ENCODE measurements at places on chromosomes 4 and X.
A peak's percentile ranks its signal among the peaks of the same experiment; 100 is the strongest.

DNA sequence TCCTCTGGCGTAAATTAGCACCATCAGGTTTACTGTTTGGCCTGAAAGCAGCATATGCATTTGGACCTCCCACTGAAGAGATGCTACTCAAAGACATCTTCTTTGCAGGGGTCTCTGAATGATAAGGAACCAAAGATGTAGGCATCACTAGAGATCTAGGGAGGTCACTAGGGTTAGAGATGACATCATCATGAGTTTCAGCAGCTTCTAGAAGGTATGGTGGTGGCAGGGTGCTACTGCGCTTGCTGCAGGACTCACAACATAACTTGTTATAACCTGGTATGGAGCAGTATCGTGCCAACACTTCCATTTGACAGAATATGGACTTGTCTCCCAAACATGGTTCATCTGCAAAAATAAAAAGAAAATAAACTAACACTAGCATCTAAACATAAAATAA lies 251.6 kb downstream of the NPFFR2 start:
- no peak for DNase-seq

- DNase-seq: no peak
Observed at GRCh38 chrX:129641469-129641868, 13.3 kb downstream of the APLN start.

GRCh38 chr4:32340591-32340990 lies 1620.4 kb downstream of the PCDH7 start:
- DNase-seq: no peak

DNA sequence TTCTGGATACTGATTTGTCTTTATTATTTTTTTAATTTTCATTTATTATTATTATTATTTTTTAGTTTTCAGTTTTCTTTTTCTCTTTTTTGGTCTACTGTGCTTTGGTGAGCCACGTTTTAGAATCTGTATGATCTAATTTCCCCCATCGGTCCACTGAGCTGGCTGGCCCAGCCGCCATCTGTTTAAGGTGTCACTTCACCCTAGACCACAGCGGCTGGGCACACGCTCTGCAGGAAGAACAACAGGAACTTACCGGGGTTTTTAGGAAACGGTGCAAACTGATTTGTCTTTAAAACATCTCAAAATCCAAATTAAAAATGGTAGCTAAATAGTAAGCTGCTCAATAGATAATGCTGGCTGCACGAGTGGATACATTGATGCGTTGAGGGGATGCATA lies 48.8 kb upstream of the AMOT start:
- DNase-seq: no peak

- no peak for DNase-seq
Observed at GRCh38 chrX:154040307-154040756, 20.6 kb upstream of the IRAK1 start.

- DNase-seq: no peak
Observed at GRCh38 chr4:19983072-19983471, 268.6 kb upstream of the SLIT2 start.

GRCh38 chr4:25769251-25769650 lies 93.5 kb downstream of the SEL1L3 start:
- no peak for DNase-seq

DNA sequence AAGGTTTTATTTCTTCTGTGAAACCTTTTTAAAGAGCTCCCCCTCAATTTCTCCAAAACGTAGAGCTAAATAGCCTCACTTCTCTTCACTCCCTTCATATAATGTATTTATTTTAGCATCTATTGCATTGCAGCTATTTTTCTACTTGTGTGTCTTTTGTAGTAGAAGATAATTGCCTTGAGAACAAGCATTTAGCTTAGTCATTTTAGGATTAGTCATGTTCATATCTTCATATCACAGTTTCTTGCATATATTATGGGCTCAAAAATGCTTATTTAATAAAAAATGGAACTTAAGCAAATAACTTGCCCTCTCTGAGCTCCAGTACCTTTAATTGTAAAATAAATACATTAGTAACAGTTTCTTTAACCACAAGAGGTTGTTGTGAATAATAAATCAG lies 72.1 kb upstream of the SPANXC start:
- DNase-seq: no peak

GRCh38 chr4:3201718-3202702 lies 46.9 kb upstream of the MSANTD1 start:
- DNase-seq: peak; percentile 61

GRCh38 chr4:30821275-30821674 lies 101.1 kb downstream of the PCDH7 start:
- no peak for DNase-seq

DNA sequence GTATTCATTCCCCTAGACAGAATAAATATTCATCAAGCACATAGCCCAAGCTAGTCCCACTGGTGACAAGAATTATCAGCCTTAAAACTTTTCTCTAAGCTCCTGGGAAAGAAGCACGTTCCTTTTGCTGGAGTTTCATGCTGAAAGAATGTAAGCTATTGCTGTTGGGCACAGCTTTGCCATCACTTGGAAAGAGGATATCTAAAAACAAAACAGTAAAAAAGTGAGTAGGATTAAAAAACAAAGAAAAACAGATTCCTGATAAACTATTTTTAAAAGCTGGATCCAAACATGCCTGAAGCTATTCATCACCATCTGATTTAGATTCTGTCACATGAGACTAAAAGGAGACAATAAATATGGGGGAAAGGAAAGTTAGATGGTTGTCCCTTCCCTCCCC lies 176.8 kb downstream of the SCFD2 start:
- no peak for DNase-seq

- no peak for DNase-seq
Observed at GRCh38 chr4:109877400-109877799, 29.5 kb downstream of the LRIT3 start.

GRCh38 chr4:150722908-150723362 lies 141.0 kb downstream of the MAB21L2 start:
- no peak for DNase-seq

- DNase-seq: no peak
Observed at GRCh38 chr4:74453037-74453635, 8.2 kb downstream of the AREG start.

DNA sequence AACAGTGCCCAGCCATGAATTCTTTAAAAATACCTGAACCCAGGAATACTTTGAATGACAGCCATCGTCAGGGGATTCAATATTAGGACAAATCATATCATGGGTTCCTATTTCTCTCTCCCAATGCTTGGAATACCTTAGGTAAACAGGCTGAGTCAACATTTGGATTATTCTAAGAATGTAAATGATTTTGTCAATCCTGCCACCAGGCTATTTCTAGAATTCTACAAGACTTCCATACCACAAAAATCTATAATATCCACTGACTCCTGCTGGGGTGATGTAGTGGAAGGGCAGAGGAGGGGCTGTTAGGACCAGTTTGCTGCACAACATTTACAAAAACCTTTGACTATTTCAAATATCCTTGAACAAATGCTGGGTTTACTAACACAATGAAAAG lies 65.2 kb downstream of the IGFBP7 start:
- DNase-seq: no peak

DNA sequence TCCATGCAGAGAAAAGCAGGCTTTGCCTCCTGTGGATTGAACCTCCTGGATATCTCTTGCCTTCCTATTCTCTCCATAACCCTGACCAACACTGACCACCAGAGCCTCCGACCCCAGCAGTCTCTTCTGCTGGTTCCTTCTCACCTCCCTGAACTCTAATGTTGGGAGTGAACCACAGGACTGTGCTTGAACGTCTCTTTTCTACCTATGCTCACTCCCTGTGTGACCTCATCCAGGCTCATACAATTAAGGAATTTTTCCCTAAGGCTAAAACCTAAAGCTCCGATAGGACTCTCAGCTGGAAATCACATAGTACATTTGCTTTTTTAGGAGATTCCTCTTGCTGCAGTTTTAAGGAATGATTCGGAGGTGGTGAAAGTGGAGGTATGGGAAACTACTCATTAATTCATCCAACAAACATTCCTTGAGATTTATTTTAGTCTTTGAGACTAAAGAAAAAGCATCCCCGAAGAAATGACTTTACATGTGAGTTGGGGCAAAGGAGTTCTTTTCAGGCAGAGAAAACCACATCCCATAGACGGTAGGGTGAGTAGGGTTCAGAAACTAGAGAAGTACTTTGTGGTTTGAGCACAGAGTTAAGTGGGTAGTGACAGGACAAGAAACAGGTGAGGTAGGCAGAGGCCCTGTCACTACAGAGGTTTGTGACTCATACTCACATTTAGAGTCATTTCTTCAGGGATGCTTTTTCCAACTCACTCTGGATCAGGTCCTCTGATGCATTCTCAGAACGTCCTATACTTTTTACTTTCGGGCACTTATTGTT lies 30.8 kb downstream of the NDNF start:
- DNase-seq: no peak

- no peak for DNase-seq
Observed at GRCh38 chrX:151346931-151347543, 50.0 kb upstream of the VMA21 start.

DNA sequence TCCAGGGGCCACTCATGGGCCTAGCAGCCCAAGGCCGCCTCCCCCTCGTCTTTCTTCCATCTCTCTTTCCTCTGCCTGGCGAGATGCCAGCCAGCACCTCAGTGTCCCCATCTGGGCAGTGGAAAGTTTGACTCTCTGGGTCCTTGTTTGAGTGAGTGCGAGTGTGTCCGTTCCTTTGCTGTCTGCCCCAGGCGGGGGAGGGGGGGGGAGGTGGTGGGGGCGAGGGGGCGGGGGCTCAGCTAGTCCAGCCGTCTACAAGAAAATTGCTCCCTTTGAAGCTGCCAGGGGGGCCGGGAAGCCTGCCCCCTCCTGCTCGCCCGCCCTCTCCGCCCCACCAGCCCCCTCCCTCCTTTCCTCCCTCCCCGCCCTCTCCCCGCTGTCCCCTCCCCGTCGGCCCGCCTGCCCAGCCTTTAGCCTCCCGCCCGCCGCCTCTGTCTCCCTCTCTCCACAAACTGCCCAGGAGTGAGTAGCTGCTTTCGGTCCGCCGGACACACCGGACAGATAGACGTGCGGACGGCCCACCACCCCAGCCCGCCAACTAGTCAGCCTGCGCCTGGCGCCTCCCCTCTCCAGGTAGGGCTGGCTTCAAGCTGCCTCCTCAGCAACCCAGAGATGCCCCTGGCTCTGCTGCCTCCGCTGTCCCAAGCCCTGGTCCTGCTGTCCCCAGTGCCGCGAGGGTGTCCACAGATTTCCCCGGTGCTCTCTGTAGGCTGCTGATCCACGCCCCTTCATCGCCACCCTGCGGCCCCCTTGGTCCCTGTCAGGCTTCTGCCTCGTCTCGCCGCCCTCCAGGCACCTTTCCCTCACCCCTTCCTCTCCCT lies at the start of gene BGN:
Gene BGN (plus strand): TSS at position 440 of the 821 bp plus-strand sequence. CDS start 9,652 bp downstream, outside the sequence.
- no peak for DNase-seq
